ENCODE measurements at places on chromosomes 4 and X. TPM values are rescaled to one million over a fixed set of nuclear protein-coding genes. Genes with fewer than 3 reads are reported as not detected.

Gene SOD3
- total RNA-seq = 0.07 TPM

Gene SLC7A11
- 12.6 TPM for total RNA-seq

Gene MAML3
- total RNA-seq = 8.0 TPM

Gene CXorf51A
- total RNA-seq = not detected

All from HT1080 (cell line).